ENCODE measurements at places on chromosomes 7 and 10.

GRCh38 chr7:105875505-105875904, 894 bp downstream of the ATXN7L1 start:
- no peak for DNase-seq

DNA sequence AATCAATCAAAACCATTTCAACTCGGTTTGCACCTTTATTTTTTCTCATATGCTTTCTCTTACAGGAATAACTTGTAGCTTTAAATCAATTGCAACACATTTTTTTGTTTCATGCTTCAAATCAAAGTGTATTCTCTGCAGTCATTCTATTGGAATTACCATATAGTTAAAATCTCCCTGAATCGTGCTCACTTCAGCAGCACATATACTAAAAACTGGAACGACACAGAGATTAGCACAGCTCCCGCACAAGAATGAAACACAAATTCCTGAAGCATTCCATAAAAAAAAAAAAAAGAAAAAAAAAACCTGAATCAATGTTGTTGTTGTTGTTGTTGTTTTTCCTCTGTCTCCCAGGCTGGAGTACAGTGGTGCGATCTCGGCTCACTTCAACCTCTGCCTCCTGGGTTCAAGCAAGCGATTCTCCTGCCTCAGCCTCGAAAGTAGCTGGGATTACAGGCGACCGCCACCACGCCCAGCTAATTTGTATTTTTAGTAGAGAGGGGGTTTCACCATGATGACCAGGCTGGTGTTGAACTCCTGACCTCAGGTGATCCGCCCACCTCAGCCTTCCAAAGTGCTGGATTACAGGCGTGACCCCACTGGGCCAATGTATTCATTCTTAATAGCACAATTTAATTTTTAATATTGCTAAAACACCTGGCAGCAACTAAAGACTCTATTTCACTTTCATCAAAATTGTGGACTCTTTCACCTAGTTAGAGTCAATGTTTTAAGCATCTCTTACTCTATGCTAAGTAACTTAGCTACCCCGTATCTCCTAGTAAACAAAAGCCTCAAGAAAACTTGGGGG, 26.3 kb downstream of the ANKRD61 start:
- DNase-seq, result no peak

DNA sequence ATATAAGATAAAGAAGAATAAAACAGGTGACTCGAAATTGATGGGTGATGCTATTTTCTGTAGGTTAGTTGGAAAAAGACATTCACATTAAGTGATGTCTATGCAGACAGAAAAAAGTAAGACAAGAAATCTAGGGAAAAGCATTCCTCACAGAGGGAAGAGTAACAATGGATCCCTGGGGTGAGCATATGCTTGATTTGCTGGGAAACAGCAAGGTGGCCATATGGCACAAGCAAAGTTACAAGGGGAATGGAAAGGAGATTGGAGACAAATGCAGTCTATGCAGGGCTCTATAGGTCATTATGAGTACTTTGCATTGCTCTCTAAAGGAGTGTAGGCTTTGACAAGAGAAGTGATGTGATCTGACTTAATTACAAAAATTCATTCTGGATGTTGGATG, 90.9 kb upstream of the ZNF804B start:
- no peak for DNase-seq

DNA sequence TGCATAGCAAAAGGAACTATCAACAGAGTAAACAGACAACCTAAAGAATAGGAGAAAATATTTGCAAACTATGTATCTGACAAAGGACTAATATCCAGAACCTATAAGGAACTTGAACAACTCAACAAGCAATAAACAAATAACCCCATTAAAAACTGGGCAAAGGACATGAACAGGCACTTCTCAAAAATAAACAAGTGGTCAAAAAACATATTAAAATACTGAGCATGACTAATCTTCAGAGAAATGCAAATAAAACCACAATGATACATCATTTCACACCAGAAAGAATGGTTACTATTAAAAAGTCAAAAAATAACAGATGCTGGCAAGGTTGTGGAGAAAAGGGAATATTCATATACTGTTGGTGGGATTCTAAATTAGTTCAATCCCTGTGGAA, 17.1 kb downstream of the MAGI2 start:
- DNase-seq, result no peak

DNA sequence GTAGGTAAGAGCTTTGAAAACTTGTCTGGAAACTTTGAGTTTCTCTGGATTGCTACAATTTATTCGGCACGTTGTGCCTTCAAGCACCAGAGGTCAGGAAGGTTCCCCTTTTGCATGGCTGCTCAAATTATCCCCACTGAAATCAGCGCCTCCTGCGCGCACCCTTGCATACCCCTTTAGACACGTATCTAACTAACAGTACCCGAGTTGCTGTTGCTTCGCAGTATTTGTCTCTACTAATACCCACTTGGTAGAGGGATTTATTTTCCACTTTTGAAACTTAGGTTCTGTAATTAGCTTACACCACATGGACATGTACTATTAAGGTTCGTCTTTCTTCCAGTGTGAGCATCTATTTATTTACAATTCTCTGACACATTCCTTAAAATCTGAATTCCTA, 1.6 kb downstream of the MEOX2 start:
- DNase-seq, result no peak

GRCh38 chr7:69182596-69183467, 415.4 kb upstream of the AUTS2 start:
- DNase-seq, result no peak

GRCh38 chr10:24444337-24444736, 235.4 kb downstream of the KIAA1217 start:
- DNase-seq, result no peak

DNA sequence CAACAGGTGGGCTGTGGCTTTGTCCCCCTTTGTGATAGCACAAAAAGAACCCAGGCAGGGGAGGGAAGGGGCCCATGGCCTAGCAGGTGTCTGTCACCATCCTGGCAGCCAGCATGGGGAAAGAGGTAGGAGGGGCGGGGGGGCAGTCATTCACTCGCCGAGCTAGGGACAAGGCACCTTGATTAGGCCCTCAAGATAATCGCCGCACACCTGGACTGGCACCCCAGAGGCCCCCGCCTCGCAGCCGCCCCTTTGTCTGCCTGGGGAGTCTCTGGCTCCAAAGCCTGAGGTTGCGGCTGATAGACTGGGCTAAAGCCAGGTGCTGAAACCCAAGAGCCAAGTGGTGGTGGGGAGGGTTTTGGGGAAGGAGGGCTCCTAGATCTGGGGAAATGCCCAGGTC, 151.2 kb upstream of the PCBD1 start:
- DNase-seq, result no peak

DNA sequence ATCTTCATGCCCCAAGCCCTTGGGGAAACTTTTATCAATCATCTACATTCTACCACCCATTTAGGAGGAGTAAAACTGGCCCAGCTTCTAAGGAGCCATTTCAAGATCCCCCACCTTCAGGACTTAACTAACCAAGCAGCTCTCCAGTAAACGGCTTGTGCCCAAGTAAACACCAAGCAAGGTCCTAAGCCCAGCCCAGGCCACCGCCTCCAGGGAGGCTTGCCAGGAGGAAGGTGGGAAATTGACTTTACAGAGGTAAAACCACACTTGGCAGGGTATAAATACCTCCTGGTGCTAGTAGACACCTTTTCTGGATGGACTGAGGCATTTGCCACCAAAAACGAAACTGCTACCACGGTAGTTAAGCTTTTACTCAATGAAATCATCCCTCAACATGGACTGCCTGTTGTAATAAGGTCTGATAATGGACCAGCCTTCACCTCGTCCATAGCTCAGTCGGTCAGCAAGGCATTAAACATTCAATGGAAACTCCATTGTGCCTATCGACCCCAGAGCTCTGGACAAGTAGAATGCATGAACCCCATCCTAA, 5.6 kb downstream of the AKR1B15 start:
- DNase-seq, result no peak

DNA sequence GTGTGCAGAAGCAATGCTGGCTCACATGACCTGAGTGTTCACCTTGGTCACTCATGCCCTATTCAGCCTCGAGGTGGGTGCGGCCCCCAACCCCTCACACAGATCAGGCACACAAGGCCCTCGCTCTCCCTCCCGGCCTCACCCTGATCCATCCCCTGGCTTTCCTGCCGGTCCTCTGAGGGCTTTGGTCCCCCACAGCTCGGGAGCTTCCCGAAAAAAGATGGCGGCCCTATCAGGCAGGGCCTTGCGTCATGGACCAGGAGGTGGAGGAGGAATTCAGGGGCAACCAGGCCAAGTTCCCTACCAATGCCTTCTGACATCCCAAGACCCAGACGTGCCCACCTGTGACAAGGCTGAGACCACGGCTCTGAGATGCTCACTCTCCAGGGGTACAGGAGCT, 43.7 kb upstream of the DNAAF5 start:
- DNase-seq, result no peak

- peak; percentile 89 for DNase-seq
Observed at GRCh38 chr10:79400146-79401004, 45.0 kb downstream of the ZCCHC24 start.

DNA sequence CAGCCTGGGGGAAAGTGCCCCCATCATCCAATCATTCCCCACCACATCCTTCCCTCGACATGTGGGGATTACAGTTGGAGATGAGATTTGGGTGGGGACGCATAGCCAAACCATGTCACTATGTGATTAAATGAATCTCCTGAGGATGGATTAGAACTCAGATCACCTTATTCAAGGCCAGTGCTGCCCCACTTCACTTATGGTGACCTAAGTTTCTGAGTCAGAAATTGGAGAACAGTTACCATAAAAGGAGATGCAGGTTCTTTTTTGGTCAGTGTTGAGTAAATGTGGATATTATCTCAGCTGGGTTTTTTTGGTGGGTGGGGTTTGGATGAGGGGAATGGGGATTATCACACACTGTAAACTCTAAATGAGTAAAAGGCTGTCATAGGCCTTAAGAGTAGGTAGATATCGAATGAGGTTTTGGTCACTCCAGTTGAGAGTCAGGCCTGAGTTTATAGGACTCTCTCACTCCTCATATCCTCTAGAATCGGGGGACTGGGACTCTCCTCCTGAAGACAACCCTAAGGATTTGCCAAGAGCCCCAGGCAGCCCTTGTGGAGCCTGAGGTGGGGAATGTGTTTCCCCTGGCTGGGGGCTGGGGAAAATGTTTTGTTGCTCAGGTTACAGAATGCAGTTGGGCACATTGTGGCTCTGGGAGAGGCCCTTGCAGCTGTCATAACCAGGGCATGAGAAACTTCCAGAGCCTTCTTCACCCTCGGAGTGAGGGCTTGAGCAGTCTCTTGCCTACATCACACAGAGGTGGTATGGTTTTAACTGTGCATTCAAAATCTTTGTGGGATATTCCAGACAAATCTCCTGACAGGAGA, 213.0 kb downstream of the BAMBI start:
- DNase-seq, result no peak

DNA sequence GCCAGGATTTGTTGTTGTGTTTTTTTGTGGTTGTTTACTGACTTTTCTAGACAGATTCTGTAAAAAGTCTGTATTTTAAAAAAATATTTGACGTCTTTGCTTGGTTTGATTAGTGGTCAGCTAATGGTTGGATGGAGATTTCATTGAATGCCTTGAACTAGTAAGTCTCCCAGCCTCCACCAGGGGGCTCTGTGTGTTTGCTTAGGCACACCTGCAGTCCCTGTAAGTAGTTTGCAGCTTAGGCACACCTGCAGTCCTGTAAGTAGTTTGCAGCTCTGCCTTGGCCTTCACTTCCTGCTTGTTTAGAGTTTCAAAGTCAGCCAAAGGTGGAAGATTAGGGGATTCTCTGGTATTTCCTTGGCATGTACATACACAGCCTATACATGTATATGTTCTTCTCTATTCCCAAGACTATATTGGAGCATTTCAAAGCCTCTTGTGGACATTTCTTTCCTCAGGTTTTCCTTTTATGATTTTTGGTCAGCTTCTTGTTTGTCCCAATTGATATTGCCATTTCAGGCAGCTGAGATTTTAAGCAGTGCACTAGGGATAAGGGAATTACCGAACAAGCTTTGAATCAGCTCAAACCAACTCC, 101.6 kb downstream of the CCSER2 start:
- DNase-seq, result peak; percentile 79

DNA sequence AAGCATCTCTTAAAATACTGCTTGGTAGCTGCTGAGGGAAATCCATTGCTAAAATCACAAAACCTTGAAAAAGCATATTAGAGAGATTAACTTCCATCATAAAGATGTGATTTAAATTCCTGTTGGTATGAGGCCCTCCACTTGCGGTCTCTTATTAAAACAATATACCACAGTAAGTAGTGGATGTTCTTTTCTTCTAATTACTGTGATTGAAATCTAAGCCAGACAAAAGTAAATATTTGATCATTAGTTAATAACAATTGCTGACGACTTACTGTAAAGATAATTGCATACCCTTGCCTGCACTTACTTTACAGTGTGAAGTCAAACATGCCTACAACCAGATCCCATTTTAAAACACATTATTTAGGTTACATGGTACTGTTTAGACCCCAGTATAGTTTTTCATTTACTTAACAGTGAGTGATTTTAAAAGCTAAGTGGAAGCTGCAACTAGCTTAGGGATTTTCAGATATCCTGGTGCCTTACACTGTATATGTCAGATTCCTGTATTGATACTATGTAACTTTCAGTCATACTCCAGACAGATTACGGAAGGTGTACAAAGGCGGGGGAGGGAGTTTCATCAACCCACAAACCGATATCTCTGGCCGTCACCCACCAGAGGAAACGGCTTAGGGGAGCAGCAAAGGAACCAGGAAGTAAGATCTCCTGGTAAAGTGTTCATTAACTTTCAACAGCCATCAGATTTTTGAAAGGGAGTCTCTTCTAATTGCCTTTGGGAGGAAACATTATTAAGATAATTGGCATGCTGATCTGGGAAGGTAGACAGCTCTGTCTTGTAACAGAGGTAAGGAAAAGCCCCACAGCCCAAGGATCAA, 986 bp downstream of the NRP1 start:
- DNase-seq, result no peak

DNA sequence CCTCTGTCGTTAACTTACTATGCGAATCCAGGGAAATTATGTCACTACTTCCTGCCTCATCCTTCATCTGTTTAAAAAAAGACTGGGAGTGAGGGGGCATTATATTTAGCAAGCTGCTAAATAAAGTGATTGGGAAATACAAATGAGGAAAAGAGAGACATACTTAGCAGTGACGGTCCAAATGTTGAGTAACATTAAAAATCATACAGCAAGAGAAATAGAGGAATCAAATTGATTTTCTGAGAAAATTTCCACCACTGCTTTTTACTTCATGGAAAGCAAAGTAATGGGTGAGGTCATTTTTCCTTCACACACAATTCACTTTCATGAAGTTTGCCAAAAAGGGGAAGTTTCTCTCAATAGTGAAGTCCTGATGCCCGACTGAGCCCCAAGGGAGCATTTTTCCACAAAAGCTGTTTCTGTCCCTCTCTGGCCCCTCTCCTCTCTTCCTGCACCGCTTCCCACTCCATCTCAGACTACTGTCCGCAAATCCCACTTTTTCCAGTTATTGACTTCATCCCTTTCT, 61.9 kb upstream of the ADO start:
- no peak for DNase-seq
